ENCODE measurements at places on chromosomes 7 and 10. TPM values are rescaled to one million over a fixed set of nuclear protein-coding genes. Genes with fewer than 3 reads are reported as not detected.

FAM3C gene
- total RNA-seq = 103 TPM

CCDC172 gene
- not detected for total RNA-seq

ATRNL1 gene
- total RNA-seq = not detected

GDF2 gene
- total RNA-seq = not detected

CXCL12 gene
- not detected for total RNA-seq

TDRD1 gene
- total RNA-seq = 0.13 TPM

SRGN gene
- 1,242 TPM for total RNA-seq

NEBL gene
- total RNA-seq = 0.22 TPM

DNA sequence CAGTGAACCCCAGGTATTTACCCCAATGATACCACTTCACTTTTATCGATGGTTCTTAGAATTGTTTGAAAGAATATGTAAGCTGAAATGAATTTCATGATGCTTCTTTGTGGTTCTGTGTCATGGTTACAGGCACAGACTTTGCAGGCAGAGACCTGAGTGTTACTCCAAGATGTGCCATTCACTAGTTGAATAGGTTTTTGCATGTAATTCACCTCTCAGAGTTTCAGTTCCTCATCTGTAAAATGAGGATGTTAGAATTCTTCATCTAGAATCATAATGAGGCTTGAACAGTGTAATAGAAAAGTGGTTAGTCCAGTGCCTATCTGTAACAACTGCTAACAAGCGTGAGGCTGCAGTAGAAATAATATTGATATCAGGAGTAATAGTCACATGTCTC, 54.6 kb downstream of the VSTM2A start:
- no peak for DNase-seq
- no peaks in the 10 kb centered on the region for H3K36me3 ChIP-seq
- H3K4me3 ChIP-seq = no peak overlapping the region
- no peaks in the 10 kb centered on the region for H3K27me3 ChIP-seq
- no peaks in the 10 kb centered on the region for H3K4me1 ChIP-seq

- H3K36me3 ChIP-seq = no peaks in the 10 kb centered on the region
- DNase-seq = no peak
- H3K4me1 ChIP-seq = no peaks in the 10 kb centered on the region
- H3K27ac ChIP-seq = no peak overlapping the region
- peaks cover 2% of the 10 kb centered on the region for H3K27me3 ChIP-seq
These were observed 109.7 kb downstream of the HIP1 start for GRCh38 chr7:75629044-75629443.

- H3K27me3 ChIP-seq = peaks cover 4% of the 10 kb centered on the region
- no peak overlapping the region for H3K27ac ChIP-seq
- H3K4me1 ChIP-seq = peaks cover 7% of the 10 kb centered on the region
- DNase-seq = peak; percentile 1
- H3K36me3 ChIP-seq = no peaks in the 10 kb centered on the region
These were observed 150.2 kb upstream of the INSYN2A start for GRCh38 chr10:127346604-127347003.

DNA sequence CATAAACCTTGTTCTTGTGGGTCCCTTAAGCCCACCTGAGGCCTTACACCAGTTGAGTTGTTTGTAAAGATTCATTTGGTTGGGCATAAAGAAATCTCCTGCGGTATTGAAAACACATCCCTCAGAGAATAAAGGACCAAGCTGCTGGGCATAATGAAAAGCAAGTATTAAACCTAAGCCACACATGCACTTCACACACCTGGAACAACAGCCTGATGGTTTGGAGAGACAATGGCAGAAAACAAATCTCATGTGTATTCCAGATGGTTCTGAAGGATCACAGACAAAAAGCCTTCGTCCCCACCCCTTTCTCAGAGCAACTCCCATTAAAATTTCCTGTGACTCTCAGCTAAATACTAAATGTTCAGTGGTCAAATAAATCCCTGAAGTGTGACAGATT, 44.2 kb downstream of the FEZF1 start:
- H3K36me3 ChIP-seq = no peaks in the 10 kb centered on the region
- H3K4me3 ChIP-seq = no peak overlapping the region
- peaks cover 2% of the 10 kb centered on the region for H3K27me3 ChIP-seq

GRCh38 chr10:91051829-91052228, 130.9 kb upstream of the ANKRD1 start:
- H3K27me3 ChIP-seq = peaks cover 18% of the 10 kb centered on the region
- no peaks in the 10 kb centered on the region for H3K36me3 ChIP-seq
- no peak overlapping the region for H3K4me3 ChIP-seq
- no peak for DNase-seq

DNA sequence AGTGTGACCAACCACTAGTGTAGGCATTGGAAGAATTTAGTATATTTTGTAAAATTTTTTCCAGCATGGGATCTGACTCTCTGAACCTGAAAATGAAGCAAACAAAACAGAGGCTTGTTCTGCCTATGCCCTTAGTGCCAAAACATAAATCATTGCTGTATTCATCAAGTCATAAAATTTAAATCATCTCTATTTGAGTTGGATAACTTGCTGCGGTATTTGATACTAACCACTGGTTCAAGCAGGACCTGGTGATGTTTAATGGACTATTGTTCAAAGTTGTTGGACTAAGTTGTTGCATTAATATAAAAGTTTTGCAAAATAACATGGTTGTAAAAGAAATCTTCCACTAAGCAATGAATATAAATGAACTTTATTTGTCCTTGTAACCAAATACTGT, 19.8 kb upstream of the RPA3 start:
- no peak for DNase-seq
- peaks cover 3% of the 10 kb centered on the region for H3K36me3 ChIP-seq
- no peak overlapping the region for H3K27ac ChIP-seq
- peaks cover 18% of the 10 kb centered on the region for H3K4me1 ChIP-seq
- H3K4me3 ChIP-seq = no peak overlapping the region
- no peaks in the 10 kb centered on the region for H3K27me3 ChIP-seq

DNA sequence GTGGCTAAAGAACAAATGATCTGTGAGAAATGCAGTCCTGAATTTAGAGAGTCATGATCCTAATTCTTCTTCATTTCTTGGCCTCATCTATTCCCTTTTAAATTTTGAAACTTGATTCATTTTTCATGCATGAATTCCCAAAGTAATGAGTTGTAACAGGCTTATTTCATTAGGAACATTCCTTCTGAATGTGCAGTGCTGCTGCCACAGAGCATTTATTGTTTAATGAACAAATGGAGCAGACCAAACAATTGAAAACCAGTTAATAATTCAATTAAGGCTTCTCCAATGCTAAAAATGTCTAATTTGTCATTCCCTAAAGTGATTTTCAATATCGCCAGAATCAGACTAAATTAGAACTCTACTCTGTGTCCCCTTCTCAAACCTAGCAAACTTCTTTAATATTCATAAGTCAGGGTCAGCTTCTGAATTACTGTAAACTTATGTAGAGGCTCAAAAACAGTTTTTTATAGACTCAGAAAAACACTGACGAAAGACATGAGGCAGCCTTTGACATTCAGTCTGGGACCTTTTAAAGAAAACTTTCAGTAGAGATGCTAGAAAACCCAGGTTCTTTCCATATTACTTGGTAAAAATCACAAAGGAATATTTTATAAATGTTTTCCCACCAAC, 14.5 kb downstream of the LSMEM1 start:
- DNase-seq = no peak
- H3K4me3 ChIP-seq = no peak overlapping the region
- no peaks in the 10 kb centered on the region for H3K4me1 ChIP-seq

DNA sequence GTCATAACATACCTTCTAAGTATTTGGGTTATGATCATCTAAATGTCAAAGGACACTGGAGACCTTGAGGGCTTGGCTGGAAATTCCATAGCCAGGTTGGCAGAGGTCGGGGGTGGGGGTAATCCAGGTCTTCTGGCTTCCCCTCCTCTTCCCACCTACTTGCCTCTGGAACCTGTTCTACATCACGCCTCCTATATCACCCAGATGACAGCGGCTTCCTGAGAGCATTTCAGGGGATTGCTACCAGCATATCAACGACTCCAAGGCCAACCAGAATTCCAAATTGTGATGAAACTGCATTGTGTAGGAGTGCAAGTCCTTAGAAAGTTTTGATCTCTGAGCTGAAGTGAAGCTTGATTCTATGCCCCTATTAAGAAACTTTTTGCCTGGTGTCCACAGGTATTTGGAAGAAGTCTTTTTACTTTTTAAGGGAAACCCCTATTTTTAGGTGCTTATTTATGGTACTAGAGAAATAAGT, 95.7 kb downstream of the SH2D4B start:
- DNase-seq = no peak
- no peak overlapping the region for H3K27ac ChIP-seq
- H3K4me3 ChIP-seq = no peak overlapping the region
- no peaks in the 10 kb centered on the region for H3K36me3 ChIP-seq

DNA sequence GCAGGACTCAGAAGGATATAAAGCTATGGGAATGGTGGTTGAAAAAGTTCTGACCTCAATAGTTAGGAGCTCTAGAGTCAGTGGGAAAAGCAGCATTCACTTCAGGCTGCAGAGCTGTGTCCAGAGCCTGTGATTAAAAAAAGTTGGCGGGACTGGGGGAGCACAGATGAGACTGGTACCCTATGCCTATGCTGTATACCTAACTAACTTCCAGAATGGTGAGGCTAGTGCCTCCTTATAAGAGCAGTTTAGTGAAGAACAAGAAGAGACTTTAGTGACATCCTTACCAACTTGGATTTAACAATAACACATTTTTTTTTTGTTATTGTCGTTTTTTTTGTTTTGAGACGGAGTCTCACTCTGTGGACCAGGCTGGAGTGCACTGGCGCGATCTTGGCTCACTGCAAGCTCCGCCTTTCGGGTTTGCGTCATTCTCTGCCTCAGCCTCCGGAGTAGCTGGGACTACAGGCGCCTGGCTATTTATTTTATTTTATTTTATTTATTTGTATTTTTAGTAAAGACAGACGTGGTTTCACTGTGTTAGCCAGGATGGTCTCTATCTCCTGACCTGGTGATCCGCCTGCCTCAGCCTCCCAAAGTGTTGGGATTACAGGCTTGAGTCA, 6.6 kb upstream of the ZNF282 start:
- H3K27me3 ChIP-seq = peaks cover 6% of the 10 kb centered on the region
- peaks cover 2% of the 10 kb centered on the region for H3K36me3 ChIP-seq
- no peak overlapping the region for H3K4me3 ChIP-seq
- H3K4me1 ChIP-seq = peaks cover 14% of the 10 kb centered on the region
- H3K27ac ChIP-seq = no peak overlapping the region
- no peak for DNase-seq

DNA sequence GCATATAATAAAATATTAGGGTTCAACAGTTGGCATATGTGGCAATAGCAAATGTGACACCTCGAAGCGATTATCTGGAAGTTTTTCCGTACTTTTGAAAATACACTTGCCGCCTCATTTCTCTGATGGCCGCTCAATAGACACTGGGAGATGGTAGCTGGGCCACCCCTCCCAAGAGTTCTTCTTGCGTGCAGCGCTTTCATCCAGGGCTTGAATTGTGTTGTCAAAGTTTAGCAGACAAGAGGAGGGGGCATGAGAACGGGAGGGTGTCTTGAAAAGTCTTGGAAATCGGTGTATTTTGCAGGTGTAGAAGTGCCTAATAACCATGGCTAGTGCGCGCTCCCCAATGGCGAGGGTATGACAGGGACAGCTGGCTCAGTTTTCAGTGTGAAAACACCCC, 8.5 kb downstream of the PTF1A start:
- H3K4me1 ChIP-seq = no peaks in the 10 kb centered on the region
- H3K27ac ChIP-seq = no peak overlapping the region
- DNase-seq = no peak
- peaks cover 75% of the 10 kb centered on the region for H3K27me3 ChIP-seq

- H3K4me1 ChIP-seq = no peaks in the 10 kb centered on the region
- H3K27ac ChIP-seq = no peak overlapping the region
- H3K27me3 ChIP-seq = no peaks in the 10 kb centered on the region
- no peak for DNase-seq
These were observed 152.0 kb downstream of the ZNF22 start for GRCh38 chr10:45152726-45153125.

DNA sequence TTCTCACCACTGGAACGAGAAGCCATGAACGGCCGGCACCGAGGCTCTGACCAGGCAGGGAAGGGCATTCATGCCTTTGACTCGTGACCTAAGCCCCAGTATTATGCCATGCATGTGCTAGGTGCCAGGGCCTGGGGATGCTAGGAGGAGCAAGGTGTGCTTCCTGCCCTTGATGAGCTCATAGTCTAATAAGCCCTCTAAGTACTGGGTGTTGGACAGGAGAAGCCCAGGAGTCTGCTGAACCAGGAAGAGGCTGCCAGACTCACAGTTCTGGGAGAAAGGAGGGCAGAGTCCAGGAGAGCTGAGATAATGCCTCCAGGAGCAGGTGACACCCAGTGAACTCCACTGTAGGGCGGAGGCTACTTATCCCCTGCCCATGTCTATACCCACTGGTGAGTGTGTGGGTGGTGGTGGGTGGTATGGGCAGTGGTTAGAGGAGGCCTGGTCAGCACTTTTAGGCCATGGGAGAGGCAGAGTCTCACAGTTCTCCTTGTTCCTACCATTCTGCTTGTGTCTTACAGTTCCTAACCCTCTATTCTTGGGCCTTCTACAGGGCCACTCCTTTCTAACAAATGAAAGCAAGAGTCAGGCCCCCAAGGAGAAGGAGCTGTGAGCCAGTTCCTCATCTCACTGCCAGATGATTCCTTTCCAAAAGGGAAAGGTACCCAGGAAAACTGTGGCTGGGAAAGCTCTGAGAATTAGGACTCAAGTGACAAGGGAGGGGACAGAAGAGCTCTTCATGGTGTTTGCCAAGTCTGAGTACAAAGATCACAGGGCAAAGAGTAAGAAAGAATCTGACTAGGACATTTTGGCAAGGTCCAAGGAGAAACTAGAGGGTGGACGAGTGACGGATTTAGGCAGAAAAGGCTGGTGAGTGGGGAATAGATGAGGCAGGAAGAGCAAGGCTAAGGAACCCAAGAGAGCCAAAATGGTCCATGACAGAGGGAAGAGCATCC, 3.6 kb upstream of the MXI1 start:
- no peak for DNase-seq
- H3K4me1 ChIP-seq = peaks cover 34% of the 10 kb centered on the region
- no peak overlapping the region for H3K27ac ChIP-seq
- H3K36me3 ChIP-seq = no peaks in the 10 kb centered on the region
- peaks cover 50% of the 10 kb centered on the region for H3K27me3 ChIP-seq

DNA sequence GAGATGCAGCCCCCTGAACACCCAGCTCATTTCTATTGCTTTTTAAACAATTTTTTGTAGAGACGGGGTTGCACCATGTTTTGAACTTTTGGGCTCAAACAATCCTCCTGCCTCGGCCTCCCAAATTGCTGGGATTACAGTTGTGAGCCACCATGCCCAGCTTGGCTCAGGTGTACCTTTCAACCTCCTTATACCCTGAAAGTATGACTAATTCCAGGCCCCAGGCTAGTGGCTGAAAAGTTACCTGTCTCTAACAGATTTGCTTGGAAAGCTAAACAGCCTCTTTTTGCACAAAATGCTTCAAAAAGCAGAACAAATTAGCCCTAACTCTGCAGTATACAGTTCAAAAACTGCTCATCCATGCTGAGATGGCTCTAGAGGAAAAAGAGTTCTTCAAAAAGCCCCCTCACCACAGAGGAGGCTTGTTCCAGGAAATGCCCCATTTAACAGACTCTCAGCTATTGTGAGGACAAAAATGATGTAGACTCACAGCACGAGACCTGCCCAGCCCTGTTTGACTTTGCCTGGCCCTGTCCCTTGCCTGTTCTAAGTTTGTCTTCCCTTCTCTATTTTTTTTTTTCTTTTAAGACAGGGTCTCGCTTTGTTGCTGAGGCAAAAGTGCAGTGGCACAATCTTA, 13.4 kb upstream of the AP1S1 start:
- H3K4me3 ChIP-seq = no peak overlapping the region
- H3K4me1 ChIP-seq = peaks cover 41% of the 10 kb centered on the region
- no peak overlapping the region for H3K27ac ChIP-seq
- no peak for DNase-seq
